ENCODE measurements at places on chromosomes 2 and 18.

DNA sequence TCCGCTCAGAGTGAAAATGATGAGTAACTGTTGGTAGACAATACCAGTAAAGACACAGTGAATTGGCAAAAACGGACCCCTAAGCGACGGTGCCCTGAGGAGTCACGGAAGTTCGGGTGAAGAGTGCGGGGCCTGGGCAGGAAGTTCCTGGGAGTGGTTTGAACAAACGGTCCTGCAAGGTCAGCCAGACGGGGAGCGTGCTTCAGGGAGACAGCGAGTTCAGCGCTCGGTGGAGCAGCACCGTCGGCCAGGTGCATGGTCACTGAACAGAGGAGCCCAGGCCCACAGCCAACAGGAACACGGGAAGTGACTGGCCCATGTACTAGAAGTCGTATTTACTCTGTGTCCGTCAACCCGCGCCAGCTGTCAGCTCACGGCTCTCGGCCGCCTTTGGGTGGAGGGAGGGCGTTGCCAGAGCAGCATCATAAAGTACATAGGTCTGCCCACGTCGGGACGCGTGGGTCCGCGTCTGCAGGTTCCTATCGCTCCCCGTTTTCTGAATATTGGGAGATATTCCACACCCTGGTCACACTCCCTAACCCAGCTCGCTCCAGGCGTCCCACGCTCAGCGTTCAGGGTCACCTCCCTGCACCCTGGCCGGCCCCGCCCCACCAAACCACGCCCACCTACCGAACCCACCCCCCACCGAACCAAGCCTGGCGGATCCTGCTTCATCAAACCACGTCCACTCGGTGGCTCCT, 75.6 kb upstream of the UXS1 start:
- peak; percentile 2 for DNase-seq

- peak; percentile 52 for DNase-seq
These were observed 30.8 kb upstream of the ACYP2 start for GRCh38 chr2:54084600-54084999.

DNA sequence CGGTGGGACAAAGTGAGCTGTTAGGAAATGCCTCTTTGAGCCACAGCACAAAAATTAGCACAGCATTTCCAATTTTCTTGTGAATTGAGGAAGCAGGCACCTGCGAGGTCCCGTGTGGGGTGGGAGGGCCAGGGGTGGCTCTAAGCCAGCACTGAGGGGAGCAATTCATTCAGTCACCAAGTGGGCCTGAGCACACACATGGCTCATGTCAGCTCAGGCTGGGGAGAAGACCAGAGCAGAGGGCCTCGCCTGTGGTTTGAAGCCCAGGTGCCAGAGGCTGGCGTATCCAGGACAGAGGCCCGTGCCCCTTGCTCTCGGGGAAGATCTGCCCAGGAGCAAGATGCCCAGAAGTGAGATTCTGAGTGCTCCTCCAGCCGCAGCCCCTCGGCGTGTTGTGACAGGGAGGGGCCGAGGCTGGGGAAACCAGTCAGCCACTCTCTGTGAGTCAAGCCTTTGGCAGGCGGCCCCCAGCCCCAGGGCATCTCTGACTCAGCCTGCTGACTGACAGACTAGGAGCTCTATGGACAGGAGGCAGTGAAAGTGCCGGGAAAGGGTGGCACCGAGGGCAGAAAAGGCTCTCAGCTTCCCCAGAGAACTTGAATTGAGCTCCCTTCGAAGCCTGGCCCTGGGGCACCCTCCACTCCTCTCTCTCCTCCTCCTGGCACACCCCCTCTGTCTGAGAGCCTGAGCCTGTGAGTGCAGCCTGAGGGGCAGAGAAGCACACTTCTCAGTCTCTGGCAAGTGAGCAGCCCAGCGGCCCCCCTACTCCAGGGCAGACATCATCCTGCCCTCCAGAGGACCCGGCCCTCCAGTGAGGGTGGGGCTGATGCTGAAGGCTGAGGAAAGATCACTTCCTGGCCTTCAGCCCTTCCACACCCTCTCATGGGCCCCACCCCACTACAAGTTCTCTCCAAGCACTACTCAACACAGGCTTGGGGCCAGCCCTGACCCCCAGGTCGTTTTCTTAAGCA, 32.3 kb downstream of the CYP26B1 start:
- DNase-seq = peak; percentile 83

- peak; percentile 66 for DNase-seq
These were observed 83.7 kb downstream of the CERKL start for GRCh38 chr2:181573140-181573736.

GRCh38 chr2:126748929-126749518, 93.1 kb downstream of the GYPC start:
- DNase-seq = no peak

DNA sequence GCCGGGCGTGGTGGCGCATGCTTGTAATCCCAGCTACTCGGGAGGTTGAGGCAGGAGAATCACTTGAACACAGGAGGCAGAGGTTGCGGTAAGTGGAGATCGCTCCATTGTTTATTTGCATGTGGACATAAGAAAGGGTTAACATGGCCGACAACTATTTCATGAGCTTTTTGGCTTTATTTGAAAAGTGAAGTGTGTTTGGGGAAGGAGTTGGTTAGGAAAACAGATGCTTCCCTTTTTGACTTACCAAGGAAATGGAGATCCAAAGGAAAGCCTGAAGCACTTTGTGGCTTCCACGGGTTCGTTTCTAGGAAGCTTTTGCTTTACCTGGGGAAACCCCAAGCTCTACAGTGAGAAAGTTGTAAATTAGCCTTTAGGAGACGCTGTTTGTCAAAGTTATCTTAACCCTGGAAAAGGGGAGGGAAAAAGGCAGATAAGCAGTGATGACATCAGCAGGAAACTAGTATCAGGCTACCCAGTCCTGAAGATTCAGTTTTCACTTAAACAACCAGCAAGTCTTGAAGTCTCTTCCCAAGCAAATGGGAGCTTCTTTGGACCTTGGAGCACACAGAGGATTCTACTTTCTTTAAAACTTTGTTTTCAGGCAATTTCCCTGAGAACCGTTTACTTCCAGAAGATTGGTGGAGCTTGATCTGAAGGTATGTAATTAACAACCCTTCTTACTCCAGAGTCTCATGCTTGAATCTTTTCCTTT, at the start of gene CASP10:
Gene CASP10 (plus strand): TSS at position 492 of the 715 bp plus-strand sequence. CDS start 2,637 bp downstream, outside the sequence.
- peak; percentile 86 for DNase-seq

DNA sequence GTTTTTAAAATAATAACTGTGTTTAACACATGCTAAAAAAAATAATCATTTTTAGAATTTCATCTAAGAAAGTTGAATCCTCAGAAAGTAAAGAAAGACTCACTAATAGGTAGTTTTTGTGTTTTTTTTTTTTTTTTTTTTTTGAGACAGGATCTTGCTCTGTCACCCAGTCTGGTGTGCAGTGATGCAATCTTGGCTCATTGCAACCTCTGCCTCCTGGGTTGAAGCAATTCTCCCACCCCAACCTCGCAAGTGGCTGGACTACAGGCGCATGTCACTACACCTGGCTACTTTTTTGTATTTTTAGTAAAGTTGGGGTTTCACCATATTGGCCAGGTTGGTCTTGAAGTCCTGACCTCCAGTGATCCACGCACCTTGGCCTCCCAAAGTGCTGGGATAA, 7.1 kb downstream of the CKAP2L start:
- DNase-seq = peak; percentile 30

- DNase-seq = no peak
These were observed 54.7 kb downstream of the RTN4 start for GRCh38 chr2:54995553-54995952.

DNA sequence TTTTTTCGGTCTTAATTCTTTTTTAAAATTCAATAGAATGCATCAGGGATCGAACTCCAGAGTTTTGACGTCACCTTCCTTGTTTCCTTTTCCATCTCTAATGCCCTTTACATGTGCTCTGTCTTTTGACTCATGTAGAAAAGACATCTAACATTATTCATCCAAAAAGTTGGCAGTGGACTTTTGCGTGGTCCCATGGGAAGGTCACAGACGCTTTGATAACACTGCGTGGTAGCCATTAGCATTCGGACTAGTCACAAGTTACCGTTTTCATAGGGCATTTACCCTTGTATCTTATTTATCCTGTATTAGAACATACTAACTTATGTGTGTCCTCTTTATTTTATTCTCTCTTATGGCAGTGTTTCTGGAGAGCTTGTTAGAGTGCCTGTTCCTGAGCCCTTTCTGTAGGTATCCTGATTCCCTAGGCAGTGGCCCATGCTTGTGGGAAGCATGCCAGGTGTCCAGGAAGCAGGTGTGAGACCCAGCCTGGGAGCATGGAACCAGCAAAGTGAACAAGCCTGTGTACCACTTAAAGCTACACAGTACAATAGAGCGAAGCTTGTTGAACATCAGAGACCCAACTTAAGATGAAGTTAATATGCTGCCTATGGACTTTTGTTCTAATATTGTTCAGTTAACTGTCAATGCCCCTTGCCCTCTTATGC, 73.6 kb upstream of the RBM44 start:
- no peak for DNase-seq

DNA sequence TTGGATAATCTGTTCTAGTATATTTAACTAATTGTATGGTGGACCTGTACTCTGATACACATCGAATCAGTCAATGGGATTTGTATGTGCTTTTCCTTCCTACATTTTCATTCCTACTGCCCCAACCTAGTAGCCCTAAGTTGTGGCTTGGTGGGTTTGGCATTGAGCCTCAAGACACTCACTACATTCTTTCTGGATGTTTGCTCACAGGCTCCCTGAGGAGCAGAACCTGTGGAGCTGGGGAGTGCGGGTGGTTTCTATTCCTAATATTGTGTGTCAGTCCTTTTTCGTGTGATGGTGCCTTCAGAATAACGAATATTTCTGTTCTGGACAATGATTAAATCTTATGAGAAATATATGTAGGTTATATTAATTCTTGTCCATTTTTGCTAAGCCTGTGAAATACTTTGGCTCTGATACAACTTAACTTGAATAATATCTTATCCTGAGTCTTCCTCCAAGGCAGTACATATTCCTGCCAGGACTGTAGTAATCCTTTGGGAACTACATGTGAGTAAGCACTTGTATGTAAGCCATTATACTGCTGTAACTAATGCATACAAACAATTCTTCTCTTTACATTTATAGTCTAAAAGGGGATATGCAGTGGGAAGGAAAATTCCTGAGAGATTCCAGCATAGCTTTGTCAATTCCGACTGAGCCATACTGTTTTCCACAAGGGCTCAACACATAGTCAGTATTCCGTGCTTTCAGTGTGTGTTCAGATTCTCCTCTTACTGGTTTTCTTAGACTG, 150.6 kb downstream of the AGPS start:
- peak; percentile 90 for DNase-seq

GRCh38 chr2:85327160-85327821, 498 bp downstream of the TGOLN2 start:
- DNase-seq = peak; percentile 65

GRCh38 chr18:74611765-74612164, 14.1 kb downstream of the ZNF407 start:
- DNase-seq = no peak

GRCh38 chr18:79558196-79558932, 121.2 kb upstream of the CTDP1 start:
- DNase-seq = no peak

DNA sequence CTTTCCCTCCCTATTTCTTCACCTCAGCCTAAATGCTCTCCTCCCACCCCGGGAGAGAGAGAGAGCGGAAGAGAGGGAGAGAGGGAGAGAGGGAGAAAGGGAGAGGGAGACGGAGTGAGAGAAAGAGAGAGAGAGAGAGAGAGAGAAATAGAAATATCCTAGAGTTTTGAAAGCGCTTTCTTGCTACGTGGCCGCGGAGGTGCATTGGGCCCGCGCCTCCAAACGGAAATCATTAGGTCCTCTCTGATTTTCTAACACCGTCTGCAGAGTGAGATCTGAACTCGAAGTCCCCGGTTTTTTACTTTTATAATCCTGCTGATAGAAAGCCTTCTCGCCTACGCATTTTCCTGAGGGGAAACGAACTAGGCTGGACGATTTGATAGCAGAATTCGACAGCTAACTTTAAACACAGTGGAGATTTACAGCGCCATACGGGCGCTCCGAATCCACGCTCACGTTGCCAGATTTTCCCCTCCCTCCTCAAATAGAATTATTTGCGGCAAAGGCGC, 903 bp upstream of the EVX2 start:
- no peak for DNase-seq

DNA sequence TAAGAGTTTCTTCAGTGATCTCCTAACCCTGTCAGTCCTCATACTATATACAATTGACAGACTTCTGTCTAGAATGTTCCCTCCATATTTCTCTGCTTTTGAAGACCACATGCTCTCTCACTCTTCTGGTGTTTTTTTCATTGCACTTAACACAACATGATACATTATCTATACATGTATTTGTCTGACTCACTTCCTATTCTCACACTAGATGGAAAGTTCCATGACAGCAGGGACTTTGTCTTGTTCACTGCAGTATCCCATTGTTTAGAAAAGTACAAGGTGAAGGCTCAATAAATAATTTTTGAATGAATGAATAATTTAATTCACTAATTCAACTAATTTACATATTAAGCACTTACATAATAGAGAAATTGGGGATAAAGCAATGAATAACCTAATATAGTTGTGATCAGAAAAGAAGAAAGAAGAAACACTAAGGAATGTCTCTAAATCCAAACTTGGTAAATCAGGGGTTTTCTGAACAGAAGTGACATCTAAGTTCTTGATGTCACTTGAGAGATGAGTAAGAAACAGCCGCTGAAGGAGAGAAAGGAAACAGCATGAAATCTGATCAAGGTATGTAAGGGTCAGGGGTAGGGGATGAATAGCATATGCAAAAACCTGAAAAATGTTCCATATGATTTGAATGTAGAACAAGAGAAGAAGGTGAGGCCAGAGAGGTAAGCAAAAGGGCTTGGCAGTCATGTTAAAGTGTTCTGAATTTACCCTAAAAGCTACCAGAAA, 42.4 kb downstream of the MBD2 start:
- DNase-seq = peak; percentile 41

- no peak for DNase-seq
These were observed 55.3 kb upstream of the CHST9 start for GRCh38 chr18:27240383-27240782.

DNA sequence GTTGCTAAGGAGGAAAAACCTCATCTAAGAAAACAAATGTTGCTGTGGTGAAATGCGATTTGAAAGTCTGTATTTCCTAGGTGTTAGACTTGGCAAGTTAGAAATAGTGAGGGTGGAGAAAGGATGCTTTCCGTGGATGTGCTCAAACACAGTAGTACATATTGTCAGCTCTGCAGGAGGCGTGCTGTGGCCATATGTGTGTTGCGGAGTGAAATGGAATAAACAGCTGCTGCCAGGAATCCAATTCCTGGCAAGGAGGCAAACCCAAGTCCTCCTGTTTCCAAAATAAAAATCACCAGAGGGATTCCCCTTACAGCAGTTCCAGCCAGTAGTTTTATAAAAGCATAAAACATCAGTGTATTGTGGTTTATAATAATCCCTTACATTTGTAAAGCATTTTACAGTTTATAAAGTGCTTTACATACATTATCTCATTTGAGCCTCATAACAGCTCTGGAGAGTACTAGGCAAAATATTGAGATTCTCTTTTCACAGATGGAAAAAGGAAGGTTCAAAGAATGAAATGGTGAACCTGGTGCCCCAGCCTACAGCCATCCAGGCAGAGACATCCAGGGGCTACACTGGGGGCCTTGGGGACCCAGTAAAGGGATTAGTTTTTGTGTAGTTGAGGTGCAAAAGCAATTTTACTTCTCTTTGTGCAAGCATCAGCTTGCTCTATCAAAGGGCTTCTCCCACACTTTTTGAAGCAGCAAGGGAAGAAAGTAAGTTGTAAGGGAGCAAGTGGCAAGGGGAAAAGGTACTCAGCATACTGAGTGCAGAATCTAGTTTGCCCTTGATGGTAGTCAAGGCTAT, 206.0 kb downstream of the AGPS start:
- peak; percentile 74 for DNase-seq
